Peyer's patch (tissue), 4 donors: ENCODE measurements at places on chromosomes 7 and 10. TPM values are rescaled to one million over a fixed set of nuclear protein-coding genes. Genes with fewer than 3 reads are reported as not detected.

DNA sequence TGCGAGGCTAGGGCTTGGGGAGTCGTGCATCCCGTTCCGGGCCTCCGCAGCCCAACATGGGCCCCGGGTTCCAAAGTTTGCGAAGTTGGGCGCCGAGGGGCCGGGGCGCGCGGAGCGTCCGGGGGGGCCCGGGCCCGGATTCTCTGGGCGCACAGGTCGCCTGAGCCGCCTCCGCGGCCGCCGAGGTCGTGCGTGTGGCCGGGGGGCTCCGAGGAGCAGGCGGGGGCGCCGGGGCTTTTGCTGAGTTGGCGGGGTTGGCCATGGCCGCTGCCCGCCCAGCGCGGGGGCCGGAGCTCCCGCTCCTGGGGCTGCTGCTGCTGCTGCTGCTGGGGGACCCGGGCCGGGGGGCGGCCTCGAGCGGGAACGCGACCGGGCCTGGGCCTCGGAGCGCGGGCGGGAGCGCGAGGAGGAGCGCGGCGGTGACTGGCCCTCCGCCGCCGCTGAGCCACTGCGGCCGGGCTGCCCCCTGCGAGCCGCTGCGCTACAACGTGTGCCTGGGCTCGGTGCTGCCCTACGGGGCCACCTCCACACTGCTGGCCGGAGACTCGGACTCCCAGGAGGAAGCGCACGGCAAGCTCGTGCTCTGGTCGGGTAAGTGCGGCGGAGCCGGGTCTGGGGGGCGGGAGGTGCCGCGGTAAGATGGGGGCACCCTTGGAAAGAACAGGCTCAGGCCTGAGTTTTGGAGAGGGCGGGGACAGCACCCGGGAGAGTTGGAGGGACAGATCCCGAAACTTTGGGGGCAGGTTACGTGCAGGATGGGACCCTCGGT lies 643 bp downstream of the SMO start:
- H3K27ac ChIP-seq = peak overlapping the region; percentile 43
- no peaks in the 10 kb centered on the region for H3K36me3 ChIP-seq
- DNase-seq = no peak
- no peaks in the 10 kb centered on the region for H3K27me3 ChIP-seq

The DLG5 gene
- 40.6 TPM for total RNA-seq

DNA sequence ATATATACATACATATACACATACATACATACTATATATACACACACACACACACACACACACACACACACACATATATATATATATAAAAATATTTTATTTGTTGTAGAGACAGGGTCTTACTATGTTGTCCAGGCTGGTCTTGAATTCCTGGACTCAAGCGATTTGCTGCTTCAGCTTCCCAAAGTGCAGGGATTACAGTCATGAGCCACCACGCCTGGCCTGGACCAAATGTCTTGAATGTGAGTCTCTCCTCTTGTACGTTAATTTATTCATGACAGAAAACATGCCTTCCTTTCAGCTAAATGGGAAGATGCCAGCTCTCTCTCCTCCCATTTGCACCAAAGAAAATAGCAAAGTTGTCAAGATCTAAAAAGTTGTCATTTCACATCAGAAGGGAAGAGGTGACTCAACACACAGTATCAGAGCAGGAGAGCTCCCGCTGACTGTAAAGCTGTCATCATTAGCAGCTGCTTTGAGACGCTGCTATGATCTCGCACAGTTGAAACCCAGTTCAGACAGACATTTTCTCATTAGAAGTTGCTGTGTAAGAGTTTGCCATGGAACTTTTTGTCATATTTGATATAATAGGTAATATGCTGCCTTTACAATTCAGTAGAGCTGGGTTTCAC lies 224.3 kb downstream of the SFMBT2 start:
- no peaks in the 10 kb centered on the region for H3K36me3 ChIP-seq
- no peaks in the 10 kb centered on the region for H3K27me3 ChIP-seq
- H3K27ac ChIP-seq = no peak overlapping the region

The PPP1R3C gene
- 1.5 TPM for total RNA-seq

The TLL2 gene
- 0.83 TPM for total RNA-seq

The ABCB1 gene
- 394 TPM for total RNA-seq

- DNase-seq = no peak
- H3K27me3 ChIP-seq = no peaks in the 10 kb centered on the region
- H3K36me3 ChIP-seq = no peaks in the 10 kb centered on the region
- no peaks in the 10 kb centered on the region for H3K4me1 ChIP-seq
- no peak overlapping the region for H3K27ac ChIP-seq
Measured at GRCh38 chr7:140447841-140448240, 31.5 kb downstream of the MKRN1 start.

DNA sequence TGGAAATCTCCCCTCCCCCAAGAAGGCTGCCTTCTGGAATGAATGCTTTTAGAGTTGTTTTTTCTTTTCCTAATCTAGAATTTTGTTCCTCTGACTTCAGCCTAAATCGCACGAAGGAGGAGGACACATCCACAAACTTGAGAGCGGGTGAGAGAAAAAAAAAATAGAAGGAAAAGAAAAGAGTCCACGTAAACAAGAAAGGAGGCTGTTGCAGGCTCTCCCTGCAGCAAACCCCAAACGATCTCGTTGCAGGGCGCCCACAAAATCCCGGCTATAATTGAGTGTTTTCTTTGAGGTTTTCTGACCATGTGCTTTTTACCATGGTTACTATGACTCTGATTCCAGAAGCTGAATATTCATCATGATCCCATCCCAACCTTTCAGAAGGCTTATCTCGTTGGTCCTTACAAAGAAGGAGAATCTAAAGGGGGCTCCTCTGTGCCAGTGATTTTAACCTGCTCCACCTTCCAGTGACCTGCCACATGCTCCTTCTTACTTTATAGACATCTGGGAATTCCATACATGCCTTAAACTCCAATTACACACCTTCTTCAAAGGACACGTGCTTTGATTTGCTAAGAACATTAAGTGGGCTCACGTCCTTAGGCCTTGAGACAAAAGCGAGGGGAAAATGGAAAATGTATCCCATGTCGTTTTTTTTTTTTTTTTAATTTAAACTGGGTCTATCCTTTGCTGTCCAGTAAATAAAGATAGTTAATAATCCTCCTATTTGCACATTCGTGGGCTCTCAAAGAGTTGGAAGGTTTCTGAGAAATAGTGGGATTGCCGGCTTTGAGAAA lies 5.8 kb downstream of the TWIST1 start:
- H3K4me1 ChIP-seq = peaks cover 13% of the 10 kb centered on the region
- no peak overlapping the region for H3K27ac ChIP-seq
- DNase-seq = no peak
- no peak overlapping the region for H3K4me3 ChIP-seq
- H3K27me3 ChIP-seq = no peaks in the 10 kb centered on the region

- H3K36me3 ChIP-seq = no peaks in the 10 kb centered on the region
- no peaks in the 10 kb centered on the region for H3K27me3 ChIP-seq
- no peak for DNase-seq
- H3K27ac ChIP-seq = no peak overlapping the region
- H3K4me3 ChIP-seq = no peak overlapping the region
Measured at GRCh38 chr10:51800725-51801424, 101.5 kb upstream of the CSTF2T start.

DNA sequence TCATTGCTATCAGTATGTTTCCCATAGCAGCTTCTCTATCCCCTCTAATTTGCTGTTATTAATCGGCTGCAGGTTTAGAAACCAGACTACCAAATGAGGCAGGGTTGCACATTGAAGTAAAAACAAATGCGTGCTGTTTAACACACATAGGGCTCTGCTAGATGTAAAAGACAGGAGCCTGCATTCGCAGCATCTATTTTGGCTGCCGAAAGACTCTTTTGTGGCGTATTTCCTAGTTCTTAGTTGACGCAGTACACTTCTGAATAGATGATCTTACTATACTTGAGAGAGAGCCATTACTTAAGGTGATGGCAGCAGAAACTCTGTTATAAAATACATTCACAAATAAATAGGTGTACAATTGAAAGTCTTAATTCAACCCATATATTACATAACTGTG lies 21.4 kb downstream of the SGCE start:
- no peak for DNase-seq
- no peak overlapping the region for H3K4me3 ChIP-seq
- H3K36me3 ChIP-seq = no peaks in the 10 kb centered on the region

DNA sequence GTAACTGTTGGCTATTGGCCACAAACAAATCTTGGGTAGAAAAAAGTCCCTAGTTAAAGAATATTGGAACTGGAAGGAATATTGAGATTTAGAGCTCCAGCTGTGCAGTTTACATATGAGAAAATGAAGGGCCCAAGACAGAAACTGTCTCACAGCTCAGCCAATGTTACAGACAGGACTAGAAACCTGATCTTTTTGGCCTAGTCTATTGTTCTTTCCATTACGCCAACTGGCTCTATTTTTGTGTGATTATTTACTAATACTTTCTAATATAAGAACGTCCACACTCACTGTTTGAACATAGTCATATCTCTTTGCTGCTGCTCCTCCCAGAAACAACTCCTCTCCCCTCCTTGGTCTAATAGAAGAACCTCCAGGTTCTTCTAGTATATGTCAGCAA lies 1.2 kb downstream of the WEE2 start:
- H3K4me3 ChIP-seq = no peak overlapping the region
- no peaks in the 10 kb centered on the region for H3K4me1 ChIP-seq
- no peaks in the 10 kb centered on the region for H3K36me3 ChIP-seq
- no peak for DNase-seq
- no peak overlapping the region for H3K27ac ChIP-seq

DNA sequence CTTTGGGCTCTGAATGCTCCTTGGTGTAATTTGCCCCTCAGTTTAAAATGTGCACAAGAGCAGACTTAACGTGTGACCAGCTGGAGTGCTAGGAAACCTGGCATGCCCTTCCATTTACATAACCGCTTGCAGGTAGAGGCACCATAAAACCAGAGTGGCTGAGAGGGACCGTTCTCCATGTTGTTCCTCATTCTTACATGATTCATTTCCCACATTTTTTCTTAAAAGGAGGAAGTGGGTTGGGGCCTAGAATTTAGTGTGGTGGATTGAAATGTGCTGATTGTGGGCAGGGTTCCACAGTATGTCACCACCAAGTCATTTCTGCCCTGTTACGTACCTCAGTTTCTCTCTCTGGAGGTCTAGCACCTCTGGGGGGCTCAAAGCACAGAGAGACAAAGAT lies 375.8 kb upstream of the VSTM2A start:
- no peak overlapping the region for H3K4me3 ChIP-seq
- no peak overlapping the region for H3K27ac ChIP-seq
- H3K36me3 ChIP-seq = no peaks in the 10 kb centered on the region
- H3K27me3 ChIP-seq = no peaks in the 10 kb centered on the region
- H3K4me1 ChIP-seq = no peaks in the 10 kb centered on the region

DNA sequence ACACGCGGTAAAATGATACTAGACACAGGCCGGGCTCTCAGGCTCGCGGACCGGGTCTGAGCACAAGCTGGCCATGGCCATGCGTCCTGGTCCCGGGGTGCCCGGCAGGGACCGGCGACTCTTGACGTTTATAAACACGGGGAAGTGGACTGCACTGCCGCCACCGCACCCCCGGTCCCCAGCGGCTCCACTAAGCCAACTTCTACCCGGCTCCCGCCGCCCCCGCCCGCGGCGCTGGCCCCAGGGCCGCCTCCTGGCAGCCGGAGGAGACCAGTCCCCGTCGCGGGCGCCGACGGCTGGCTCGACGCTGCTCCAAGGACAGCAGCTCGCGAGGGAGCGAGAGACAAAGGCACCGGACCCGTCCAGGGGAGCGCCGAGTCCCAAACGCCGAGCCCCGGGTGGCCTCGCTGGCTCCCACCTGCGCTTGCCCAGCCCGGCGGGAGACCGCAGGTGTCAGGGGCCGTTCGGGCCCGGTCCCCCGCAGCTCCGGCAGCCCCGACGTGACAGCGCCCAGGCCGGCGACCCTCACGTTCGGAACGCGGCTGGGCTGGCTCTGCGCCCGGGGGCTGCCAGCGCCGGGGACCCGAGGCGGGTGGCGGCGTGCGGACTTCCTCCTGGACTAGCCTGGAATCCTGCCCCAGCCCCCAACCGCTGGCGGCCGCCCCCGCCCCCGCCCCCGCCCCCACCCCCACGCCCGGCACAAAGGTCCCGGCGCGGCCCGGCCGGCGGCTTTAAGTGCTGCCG lies 517 bp downstream of the ITGB1 start:
- DNase-seq = peak; percentile 72
- H3K4me1 ChIP-seq = peaks cover 3% of the 10 kb centered on the region
- no peaks in the 10 kb centered on the region for H3K27me3 ChIP-seq
- H3K27ac ChIP-seq = peak overlapping the region; percentile 83
- no peaks in the 10 kb centered on the region for H3K36me3 ChIP-seq

DNA sequence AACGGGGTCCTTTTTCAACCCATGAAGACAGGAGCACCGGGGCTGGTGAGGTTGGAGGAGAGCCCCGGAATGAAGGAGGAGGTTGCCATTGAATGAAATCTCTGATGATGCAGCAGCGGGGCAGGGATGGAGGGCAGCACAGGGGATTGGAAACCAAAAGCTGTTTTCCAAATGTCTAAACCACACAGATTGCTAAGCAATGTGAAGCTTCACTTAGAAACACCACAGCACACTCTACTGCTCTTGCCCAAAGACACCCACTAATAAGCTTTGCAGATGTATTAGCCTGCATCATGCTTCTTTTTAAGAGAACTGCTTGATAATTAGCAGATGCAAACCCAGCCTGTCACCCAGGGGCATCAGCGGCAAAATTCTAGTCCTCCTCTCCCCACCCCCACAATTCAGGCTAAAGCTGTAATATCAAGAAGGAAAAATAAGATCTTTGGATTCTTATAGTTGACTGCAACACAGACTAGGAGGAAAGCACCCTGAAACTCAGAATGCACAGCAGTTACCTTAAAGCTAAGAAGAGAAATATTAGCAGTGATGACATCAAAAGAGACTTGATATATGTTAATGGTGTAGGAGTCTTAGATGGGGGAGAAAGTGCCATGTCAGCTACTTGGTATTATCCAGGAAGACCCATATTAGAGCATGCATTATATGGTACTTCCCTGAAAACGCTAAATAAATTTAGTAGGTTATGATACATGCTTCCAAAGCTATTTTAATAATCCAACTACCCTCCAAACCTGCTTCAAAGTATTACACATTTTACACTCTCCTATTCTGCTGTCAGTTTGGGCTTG lies 666.7 kb downstream of the KCNMA1 start:
- no peak overlapping the region for H3K4me3 ChIP-seq
- H3K36me3 ChIP-seq = no peaks in the 10 kb centered on the region
- no peak overlapping the region for H3K27ac ChIP-seq
- H3K27me3 ChIP-seq = no peaks in the 10 kb centered on the region

- H3K36me3 ChIP-seq = no peaks in the 10 kb centered on the region
- no peaks in the 10 kb centered on the region for H3K4me1 ChIP-seq
- H3K27me3 ChIP-seq = no peaks in the 10 kb centered on the region
Measured at GRCh38 chr7:146655928-146656797, 539.6 kb downstream of the CNTNAP2 start.

The TMEM176A gene
- total RNA-seq = 88.3 TPM

GRCh38 chr7:31873816-31874597 lies 187.0 kb downstream of the PPP1R17 start:
- DNase-seq = no peak
- no peaks in the 10 kb centered on the region for H3K36me3 ChIP-seq
- H3K27me3 ChIP-seq = no peaks in the 10 kb centered on the region

DNA sequence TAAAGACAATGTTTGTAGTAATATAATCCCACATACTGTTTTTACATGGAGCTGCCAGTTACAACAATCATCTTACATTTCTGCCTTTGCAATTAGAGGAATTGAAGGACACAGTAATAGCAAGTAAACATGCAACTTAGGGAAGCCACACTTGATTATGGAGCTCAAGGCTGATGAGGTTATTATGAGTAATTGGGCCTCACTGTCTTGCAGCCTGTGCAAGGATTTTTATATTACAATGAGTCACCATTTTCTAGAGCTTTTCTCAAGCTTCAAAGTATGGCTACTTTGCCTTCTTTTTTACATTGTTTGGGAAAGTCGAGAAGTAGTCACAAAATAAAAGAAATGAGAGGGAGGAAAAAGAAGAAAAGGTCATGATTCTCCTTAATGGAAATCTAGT lies 226.4 kb downstream of the KIAA1217 start:
- no peaks in the 10 kb centered on the region for H3K36me3 ChIP-seq
- no peaks in the 10 kb centered on the region for H3K27me3 ChIP-seq
- no peak overlapping the region for H3K4me3 ChIP-seq
- no peak overlapping the region for H3K27ac ChIP-seq
- H3K4me1 ChIP-seq = no peaks in the 10 kb centered on the region
- DNase-seq = no peak

The LRRC4 gene
- total RNA-seq = 1.6 TPM
